Heart right ventricle (tissue), 16 donors: ENCODE measurements at places on chromosomes 3 and 15.
A peak's percentile ranks its signal among the peaks of the same experiment; 100 is the strongest.

GRCh38 chr15:56919609-56920366 is 1.3 kb downstream of the TCF12 start:
- DNase-seq: peak; percentile 30

DNA sequence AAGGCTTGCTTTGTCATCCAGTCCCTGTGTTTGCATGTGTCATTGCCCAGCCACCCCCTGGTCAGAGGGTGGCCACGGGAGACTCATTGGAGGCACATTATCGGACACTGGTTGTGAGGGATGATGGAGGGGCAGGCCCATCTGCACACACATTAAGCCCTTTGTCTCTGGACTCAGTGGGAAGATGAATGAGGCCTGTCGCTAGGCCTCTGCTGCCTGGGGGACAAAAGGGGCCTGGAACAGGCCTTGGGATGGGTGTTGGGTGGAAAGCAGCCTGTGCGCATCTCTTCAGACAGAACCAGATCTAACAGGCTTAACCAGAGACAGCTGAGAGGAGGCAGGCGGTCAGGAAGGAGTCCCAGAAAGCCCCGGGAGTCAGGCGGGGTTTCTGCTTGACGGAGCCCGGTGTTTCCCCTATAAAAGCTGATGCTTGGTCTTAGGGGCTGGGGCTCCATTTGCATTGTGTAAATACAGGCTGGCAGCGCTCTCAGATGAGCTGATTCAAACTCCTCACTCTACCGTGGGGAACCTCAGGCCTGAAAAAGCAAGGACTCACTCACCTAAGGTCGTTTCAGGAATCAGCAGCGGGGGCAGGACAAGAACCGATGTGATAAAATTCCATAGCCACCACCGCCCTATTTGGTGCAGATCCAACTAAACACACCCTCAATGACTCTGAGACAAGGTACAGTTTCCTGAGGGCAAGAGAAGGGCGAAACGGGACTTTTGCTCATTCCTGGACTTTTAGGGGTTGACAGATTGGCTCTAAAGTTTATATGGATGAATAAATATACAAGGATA is 17.1 kb upstream of the SKIC8 start:
- DNase-seq: no peak

DNA sequence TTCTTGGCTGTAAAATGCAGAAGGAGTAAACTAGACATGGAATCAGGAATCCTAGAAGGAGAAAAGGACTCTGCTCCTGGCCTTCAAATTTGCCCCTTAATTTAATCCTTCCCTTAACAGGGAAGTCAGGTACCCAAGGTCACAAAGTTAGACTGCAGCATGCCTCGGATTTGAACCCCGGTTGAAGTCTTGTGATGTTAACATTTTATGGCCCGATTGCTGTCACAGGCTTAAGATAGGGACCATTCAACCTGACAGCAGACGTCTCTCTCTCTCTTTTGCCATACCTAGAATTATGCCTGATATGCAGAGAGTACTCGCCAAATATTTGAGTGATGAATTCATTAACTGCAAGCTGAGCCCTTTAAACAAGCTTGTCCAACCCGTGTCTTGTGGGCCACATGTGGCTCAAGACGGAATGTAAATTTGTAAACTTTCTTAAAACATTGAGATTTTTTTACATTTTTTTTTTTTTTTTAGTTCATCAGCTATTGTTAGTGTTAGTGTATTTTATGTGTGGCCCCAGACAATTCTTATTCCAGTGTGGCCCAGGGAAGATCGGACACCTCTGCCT is 217.2 kb downstream of the THSD4 start:
- no peak for DNase-seq

DNA sequence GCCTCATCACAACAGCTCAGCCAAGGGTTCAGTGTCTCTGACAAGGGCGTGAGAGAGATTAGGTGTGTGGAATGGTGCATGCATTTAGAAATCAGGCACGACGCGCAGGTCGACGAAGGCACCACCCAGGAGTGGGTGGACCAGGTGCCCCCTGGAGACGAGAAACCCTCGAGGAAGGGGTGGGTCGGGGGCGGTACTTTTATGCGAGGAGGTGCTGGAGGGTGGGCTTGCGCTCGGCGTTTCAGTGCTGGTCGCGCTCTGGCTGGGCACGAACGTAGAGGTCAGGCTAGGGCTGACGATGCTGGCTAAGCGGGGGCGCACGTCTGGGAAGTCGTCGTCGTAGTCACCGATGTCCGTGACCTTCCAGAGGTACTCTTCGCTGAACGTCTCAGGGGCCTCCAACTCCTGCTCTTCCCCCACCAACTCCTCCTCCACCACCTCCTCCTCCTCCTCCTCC is 393 bp downstream of the ERICH6 start:
- no peak for DNase-seq

GRCh38 chr3:155281912-155282311 is 11.6 kb downstream of the STRIT1 start:
- no peak for DNase-seq

DNA sequence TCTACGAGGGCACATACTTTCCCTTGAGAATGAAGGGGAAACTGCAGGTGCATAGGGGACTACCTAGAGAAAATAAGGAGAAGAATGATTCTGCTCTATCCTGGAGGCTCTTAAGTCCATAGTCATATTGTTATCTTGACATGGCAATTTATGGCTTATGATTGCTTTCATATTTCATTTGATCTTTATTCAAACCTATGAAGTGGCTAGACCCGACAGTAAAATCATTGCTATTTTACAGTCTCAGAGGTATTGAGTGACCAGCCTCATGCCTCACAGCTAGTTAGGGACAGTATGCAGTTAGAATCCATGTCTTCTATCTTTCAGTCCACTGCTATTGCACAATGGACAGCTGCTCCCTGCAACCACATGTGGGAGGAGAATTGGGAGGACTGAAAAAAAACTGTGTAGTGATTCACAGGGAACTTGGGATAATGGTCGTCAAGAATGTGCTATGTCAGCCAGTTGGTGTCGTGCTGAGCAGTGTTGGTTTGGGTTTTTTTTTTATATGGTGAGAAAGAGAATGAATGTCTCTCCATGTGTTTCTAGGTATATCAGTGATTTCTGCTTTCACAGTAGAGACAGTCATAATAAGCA is 63.2 kb upstream of the SPPL2A start:
- no peak for DNase-seq

GRCh38 chr15:69849232-69849610 is 248.5 kb downstream of the TLE3 start:
- DNase-seq: no peak

DNA sequence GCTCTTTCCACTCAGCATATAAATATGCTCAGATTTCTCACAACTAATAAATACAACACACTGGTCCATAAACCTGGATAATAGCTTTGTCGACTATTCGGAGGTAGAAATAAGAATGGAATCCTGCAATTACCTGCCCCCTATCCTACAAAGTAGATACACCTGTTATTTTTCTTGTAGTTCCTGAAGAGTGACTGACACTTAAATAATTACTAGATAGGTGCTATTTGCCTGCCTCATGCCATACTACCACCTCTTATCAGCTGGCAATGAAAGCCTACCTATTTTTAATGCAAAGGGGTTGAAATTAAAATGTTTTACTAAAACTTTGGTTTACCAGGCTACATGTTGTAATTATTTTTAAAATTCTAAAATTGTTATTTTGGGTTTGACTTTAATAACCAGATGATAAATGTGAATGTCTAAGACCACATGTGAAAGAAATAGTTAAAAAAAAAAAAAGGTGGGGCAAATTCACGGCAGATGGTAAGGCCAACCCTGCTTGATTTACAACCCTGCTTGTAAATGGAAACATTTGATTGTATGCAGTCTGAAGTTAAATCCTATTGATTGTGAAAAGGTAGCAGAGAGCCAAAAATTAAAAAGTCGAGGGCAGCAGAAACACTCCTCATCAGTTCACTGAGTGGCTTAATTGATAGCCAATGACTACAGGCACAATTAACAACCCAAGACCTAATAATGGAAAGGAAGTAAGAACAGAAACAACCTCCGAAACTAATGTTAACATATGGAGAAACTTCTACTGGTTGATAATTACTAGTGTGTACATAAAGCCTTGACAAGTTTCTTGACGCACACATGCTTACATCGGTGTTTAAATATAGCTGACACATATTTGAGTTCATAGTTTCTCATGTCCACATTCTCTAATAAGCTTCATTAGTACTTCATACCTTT is 8.9 kb downstream of the PEAK1 start:
- no peak for DNase-seq

- DNase-seq: no peak
Measured at GRCh38 chr3:122697952-122698620, 17.4 kb downstream of the PARP14 start.

DNA sequence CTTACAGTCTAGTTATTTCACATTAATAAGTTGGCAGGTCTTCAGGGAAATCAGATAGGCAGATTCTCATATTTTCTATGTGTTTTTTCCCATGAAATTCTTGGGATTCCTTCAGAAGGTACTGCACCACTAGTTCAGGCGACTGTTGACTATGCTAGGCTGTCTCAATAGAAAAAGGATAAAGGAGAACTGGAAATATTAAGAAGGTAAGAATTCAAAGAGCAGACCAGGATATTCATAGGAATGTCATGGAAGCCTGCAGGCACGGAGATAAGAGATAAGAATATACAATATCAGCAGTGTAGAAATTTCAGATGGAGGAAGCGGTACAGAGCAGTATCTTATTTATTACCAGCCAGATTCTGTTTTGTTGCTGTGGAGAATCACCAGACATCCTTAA is 432.1 kb upstream of the MDFIC2 start:
- DNase-seq: no peak
